ENCODE measurements at places on chromosomes 6 and 20.

GRCh38 chr20:62422636-62423325 lies 4.6 kb downstream of the RBBP8NL start:
- H3K4me1 ChIP-seq = no peaks in the 10 kb centered on the region
- H3K4me3 ChIP-seq = no peak overlapping the region
- no peak overlapping the region for H3K27ac ChIP-seq
- peaks cover 12% of the 10 kb centered on the region for H3K27me3 ChIP-seq
- no peaks in the 10 kb centered on the region for H3K36me3 ChIP-seq

- no peaks in the 10 kb centered on the region for H3K36me3 ChIP-seq
- H3K27me3 ChIP-seq = peaks cover 5% of the 10 kb centered on the region
- no peak for DNase-seq
- H3K4me3 ChIP-seq = no peak overlapping the region
- no peak overlapping the region for H3K27ac ChIP-seq
Observed at GRCh38 chr6:16004934-16005679, 123.8 kb upstream of the MYLIP start.

- peaks cover 2% of the 10 kb centered on the region for H3K27me3 ChIP-seq
- H3K4me1 ChIP-seq = peaks cover 11% of the 10 kb centered on the region
- peak; percentile 24 for DNase-seq
- H3K36me3 ChIP-seq = no peaks in the 10 kb centered on the region
- no peak overlapping the region for H3K4me3 ChIP-seq
- no peak overlapping the region for H3K27ac ChIP-seq
Observed at GRCh38 chr6:139881728-139882211, 507.3 kb upstream of the CITED2 start.

DNA sequence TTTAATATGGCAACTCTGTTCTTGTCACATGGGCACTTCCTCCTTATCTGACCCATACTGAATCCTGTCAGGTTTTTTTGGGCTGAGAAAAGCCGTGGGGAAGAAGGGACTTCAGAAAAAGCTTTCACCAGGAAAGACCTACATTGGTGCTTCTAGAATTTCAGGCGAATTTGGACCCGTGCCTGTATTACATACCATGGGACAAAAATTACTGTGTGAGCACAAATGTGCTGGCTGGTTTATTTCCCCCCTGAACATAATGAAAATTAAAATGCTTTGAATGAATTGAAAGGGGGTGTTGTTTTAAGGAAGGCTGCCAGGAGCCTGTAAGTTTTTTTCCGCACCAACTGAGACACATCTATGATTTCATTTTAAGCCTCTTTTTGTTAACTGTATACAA lies 29.6 kb downstream of the CAP2 start:
- DNase-seq = no peak
- H3K4me3 ChIP-seq = no peak overlapping the region
- peaks cover 2% of the 10 kb centered on the region for H3K27me3 ChIP-seq
- no peak overlapping the region for H3K27ac ChIP-seq

- H3K27ac ChIP-seq = no peak overlapping the region
- H3K27me3 ChIP-seq = peaks cover 1% of the 10 kb centered on the region
- no peak overlapping the region for H3K4me3 ChIP-seq
- H3K4me1 ChIP-seq = no peaks in the 10 kb centered on the region
Observed at GRCh38 chr6:96963809-96964208, 39.3 kb downstream of the KLHL32 start.

DNA sequence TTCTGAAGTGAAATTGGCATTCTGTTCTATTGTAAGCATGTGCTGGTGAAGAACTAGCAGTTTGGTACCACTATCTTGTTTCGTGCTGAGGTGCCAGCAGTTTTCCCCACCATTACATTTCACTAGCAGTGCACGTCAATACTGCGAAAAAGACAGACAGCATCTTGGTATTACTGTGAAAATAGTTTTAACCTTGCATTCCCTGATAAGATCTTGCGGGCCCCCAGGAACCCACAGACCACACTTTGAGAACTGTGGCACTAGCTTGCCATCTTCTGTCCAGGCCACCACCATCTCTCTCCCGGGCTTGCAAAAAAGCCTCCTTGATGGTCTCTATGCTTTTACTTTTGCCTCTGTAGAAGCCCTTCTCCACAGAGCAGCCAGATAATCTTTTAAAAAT lies 185.7 kb downstream of the BACH2 start:
- H3K27me3 ChIP-seq = no peaks in the 10 kb centered on the region
- no peak for DNase-seq

DNA sequence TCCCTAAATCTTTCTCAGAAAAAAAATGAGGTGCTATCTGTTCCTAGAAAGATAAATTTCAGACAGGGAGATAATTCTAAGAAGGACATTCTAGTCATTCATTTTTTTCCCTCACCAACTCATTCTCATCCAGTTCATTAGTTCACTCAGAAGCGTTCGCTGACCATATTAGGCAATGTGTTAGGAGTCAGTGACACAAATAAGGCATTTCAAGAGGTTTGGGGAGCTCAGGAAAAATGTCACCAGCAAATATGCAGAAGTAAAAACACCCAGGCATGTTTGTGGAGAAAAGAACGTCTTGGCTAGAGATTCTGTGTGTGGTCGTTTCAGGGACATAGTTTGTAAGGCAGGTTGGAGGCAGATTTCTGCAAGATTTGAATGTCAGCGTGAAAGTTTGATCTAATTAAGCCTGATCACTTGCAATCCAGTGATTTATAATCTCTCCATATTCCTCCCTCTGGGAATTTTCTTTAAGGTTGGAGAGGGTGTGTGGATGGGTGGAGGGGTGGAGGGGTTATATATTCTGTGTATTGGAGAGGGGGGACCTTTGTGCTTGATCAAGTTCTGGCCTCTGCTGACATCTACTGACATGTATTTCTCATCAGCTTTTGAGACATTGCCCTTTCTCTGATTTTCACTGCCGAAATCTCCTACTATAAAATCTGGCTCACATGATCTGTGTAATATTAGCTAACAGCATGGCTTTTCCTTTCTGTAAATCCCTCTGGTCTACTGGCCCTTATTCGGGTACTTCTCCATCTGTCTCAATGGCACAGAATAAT lies 3.6 kb downstream of the MYCT1 start:
- H3K4me1 ChIP-seq = no peaks in the 10 kb centered on the region
- H3K36me3 ChIP-seq = no peaks in the 10 kb centered on the region
- H3K27ac ChIP-seq = no peak overlapping the region
- peaks cover 3% of the 10 kb centered on the region for H3K27me3 ChIP-seq
- no peak for DNase-seq

DNA sequence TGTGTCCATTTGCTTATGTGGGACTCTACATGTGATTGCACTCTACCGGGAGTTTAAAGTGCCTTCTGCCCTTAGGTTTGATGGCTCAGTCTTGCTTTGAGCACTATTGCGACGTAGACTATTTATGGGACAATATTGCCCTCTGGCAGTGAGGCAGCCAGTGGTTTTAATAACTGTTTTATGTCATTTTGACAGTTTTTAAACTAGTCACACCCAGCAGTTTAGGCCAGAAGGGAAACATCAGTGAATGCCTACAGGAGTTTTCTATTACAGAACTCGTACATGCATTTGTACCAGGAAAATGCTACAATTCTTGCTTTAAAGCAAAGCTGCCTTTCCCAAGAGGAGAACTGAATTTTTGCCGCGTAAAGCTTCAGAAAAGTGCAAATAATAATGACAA lies 813.7 kb downstream of the KIF16B start:
- H3K27ac ChIP-seq = no peak overlapping the region
- H3K27me3 ChIP-seq = no peaks in the 10 kb centered on the region
- DNase-seq = no peak

GRCh38 chr20:8033151-8033841 lies 13.7 kb upstream of the TMX4 start:
- no peaks in the 10 kb centered on the region for H3K36me3 ChIP-seq
- DNase-seq = no peak

- no peaks in the 10 kb centered on the region for H3K36me3 ChIP-seq
- H3K27me3 ChIP-seq = no peaks in the 10 kb centered on the region
- H3K4me1 ChIP-seq = no peaks in the 10 kb centered on the region
- DNase-seq = no peak
- no peak overlapping the region for H3K27ac ChIP-seq
- no peak overlapping the region for H3K4me3 ChIP-seq
Observed at GRCh38 chr6:100171533-100172321, 177.7 kb upstream of the MCHR2 start.

GRCh38 chr6:168025831-168026710 lies 28.6 kb downstream of the KIF25 start:
- peaks cover 6% of the 10 kb centered on the region for H3K27me3 ChIP-seq
- H3K4me1 ChIP-seq = no peaks in the 10 kb centered on the region

DNA sequence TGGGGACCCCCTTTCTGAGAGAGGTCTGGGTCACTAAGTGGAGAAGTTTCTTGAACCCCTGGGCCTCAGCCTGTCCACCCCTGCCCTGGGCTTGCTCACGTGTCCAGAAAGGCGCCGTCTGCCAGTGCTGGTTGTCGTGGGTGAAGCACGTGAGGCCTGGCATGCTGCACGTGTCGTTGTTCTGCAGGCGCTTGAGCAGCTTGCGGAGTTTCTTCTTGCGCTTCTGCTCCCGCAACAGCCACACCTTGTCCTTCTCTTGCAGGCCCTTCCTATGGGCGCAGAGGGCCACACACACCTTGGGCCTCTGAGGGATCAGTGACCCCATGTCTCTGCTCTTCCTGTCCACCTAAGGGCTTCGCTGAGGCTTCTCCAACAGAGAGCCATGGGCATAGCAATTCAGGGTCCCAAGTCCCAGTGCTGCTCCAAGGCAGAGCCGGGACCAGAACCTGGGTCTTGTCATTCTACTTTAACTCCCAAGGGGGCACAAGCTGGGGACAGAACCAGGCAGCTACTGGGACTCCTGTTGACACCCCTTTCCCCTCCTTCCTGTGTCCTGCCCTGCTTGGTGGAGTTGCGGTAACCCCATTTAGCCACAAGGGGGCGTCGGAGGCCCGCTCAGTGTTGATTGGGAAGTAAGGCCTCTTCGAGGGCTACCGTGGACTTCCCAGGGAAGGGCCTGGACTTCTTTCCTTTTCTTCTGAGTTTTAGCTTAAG lies 121.8 kb downstream of the SULF2 start:
- no peak overlapping the region for H3K4me3 ChIP-seq
- H3K4me1 ChIP-seq = peaks cover 16% of the 10 kb centered on the region
- H3K27me3 ChIP-seq = no peaks in the 10 kb centered on the region
- H3K36me3 ChIP-seq = peaks cover 5% of the 10 kb centered on the region

GRCh38 chr20:57919049-57919448 lies 209.2 kb upstream of the PMEPA1 start:
- H3K4me1 ChIP-seq = peaks cover 3% of the 10 kb centered on the region
- DNase-seq = no peak
- H3K27me3 ChIP-seq = peaks cover 9% of the 10 kb centered on the region

GRCh38 chr6:37792457-37793033 lies 27.0 kb upstream of the ZFAND3 start:
- no peak overlapping the region for H3K27ac ChIP-seq
- DNase-seq = no peak
- no peak overlapping the region for H3K4me3 ChIP-seq
- no peaks in the 10 kb centered on the region for H3K4me1 ChIP-seq

DNA sequence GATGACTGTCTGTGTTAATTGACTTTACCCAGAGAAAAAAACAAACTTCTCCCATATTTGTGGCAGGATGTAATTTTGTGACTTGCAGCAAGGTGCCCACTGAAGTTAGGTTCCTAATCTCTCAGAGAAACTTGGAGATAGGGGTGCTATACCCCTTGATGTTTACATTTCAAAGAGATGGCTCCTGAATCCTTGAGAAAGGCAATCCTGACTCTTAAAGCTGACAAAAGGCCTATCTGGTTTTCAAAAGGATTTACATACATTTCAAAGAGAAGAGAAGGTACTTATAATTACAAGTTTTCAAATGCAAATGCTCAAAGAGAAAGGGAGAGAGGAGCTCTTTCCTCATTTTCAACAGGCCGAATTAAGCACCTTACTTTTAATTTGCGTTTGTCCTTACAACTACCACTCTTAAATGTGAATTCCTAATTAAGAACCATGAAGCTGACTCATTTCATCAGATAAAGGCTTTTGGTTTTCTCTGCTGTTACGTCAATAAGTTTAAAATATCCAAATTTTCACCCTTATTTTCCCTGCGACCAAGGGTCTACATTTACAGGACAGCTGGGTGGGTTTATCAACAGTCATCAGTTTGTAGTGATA lies 711.8 kb upstream of the MAP3K7 start:
- DNase-seq = no peak
- H3K4me3 ChIP-seq = no peak overlapping the region
- no peaks in the 10 kb centered on the region for H3K4me1 ChIP-seq
- H3K36me3 ChIP-seq = no peaks in the 10 kb centered on the region
- H3K27ac ChIP-seq = no peak overlapping the region
- H3K27me3 ChIP-seq = no peaks in the 10 kb centered on the region

DNA sequence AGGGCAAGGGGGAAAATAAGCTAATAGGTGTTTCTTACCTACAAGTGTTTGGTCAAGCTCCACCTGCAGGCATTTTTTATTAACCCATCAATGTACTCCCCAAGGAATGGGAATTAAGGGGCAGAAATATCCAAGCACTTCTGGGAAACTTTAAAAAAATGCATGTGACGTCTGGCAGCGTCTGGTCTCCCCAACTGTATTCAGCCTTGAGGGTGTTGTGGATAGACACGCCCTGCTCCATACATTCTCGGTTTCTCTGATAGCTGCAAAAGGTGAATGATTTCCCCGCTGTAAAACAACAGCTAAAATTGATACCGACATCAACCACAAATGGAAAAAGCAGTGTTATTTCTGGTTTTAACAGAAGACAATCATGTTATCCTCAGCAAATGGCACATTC lies 2.5 kb upstream of the FOXQ1 start:
- H3K4me3 ChIP-seq = no peak overlapping the region
- peaks cover 14% of the 10 kb centered on the region for H3K4me1 ChIP-seq
- H3K36me3 ChIP-seq = peaks cover 3% of the 10 kb centered on the region
- no peak overlapping the region for H3K27ac ChIP-seq
- DNase-seq = no peak

DNA sequence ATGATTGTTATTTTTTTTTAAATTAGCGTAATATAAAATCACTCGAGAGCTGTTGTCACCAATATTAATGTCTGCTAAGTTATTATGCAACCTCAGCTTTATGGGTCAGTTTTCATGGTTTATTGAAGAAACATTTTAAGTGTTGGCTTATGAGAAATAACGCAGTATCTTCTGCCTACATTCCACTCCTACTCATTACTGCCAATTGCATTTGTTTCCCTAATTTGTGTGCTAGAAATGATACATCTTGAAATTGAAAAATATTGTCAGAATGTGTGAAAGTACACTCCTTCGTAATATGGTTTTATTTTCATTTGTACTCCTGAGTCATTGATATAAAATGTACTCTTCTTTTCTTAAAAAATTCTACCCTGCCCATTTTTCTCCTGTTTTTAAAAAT lies 333.3 kb upstream of the HSF2 start:
- H3K4me3 ChIP-seq = no peak overlapping the region
- no peaks in the 10 kb centered on the region for H3K4me1 ChIP-seq
- H3K27ac ChIP-seq = no peak overlapping the region
- H3K27me3 ChIP-seq = no peaks in the 10 kb centered on the region
- no peak for DNase-seq
- H3K36me3 ChIP-seq = no peaks in the 10 kb centered on the region

All from memory B cell (primary cell).